Fibroblast of the aortic adventitia (primary cell): ENCODE measurements at places on chromosomes 4 and X. TPM values are rescaled to one million over a fixed set of nuclear protein-coding genes. Genes with fewer than 3 reads are reported as not detected.

ADH1C gene
- 1.4 and 24.3 TPM in 2 replicates for total RNA-seq

DNA sequence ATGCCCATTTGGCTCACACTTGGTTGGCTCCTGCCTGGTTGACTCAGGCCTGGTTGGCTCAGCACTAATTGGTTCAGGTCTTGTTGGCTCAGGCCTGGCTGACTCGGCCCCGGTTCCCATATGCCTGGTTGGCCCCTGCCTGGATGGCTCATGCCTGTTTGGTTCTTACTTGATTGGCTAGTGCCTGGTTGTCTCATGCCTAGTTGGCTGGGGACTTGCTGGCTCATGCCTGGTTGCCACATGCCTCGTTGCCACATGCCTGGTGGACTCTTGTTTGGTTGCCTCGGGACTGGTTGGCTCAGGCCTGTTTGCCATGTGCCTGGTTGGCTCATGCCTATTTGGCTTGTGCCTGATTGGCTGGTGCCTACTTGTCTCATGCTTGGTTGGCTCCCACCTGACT, 103.7 kb downstream of the APOOL start:
- DNase-seq: no peak

DNA sequence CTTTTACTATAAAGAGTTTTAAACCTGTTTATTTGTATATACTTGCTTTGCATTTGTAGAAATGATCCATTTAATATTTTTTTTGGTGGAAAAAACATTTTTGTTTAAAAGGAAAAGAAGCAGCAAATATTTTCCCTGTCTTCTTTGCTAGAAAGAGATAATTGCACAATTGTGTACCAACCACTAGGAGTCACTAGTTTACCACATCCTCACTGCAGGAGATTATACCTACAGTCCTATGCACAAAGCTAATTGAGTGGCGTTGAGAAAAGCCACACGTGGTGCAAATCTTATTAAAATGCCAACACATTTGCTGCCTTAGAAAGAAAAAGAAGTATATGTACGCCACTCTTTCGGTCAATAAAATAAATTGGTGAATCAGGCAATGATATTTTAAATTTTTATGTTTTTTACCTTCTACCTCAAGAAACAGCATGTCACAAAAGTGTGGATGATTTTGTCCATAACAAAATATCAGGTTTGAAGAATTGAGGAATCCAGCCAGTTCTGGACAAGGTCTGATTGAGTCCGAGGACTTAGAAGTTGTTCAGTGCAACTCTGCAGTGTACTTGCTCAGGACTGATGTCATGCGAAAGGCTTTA, 102.9 kb downstream of the GRXCR1 start:
- DNase-seq: peak; percentile 46

GRCh38 chrX:2486476-2487133, 14.2 kb downstream of the DHRSX start:
- no peak for DNase-seq

BEX5 gene
- total RNA-seq: 0.09 TPM in 1 of 2 replicates, not detected in the other

SPANXB1 gene
- not detected in 2 replicates for total RNA-seq

- no peak for DNase-seq
Observed at GRCh38 chr4:73948990-73949706, 32.7 kb downstream of the PF4 start.

CXXC4 gene
- total RNA-seq: under 0.01 TPM in 1 of 2 replicates, not detected in the other

- DNase-seq: peak; percentile 60
Observed at GRCh38 chrX:38220024-38220414, 652 bp downstream of the SRPX start.

FAM9B gene
- total RNA-seq: not detected in 2 replicates
